ENCODE measurements at places on chromosomes 4 and X.

DNA sequence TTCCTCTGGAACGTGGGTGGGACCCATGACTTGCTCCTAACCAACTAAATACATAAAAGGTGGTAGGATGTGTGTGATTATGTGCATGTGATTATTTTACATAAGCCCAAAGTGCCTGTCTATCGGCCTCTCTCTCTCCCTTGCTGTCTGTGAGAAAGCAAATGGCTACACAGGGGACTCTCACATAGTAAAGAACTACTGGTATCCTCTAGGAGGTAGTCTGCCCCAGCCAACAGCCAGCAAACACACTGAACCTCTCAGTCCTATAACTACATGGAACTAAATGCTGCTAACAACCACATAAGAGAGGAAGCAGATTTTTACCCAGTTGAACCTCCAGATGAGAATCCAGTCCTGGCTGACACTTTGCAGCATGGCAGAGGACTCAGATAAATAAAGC lies 1249.4 kb downstream of the ADGRL3 start:
- no peak for DNase-seq

DNA sequence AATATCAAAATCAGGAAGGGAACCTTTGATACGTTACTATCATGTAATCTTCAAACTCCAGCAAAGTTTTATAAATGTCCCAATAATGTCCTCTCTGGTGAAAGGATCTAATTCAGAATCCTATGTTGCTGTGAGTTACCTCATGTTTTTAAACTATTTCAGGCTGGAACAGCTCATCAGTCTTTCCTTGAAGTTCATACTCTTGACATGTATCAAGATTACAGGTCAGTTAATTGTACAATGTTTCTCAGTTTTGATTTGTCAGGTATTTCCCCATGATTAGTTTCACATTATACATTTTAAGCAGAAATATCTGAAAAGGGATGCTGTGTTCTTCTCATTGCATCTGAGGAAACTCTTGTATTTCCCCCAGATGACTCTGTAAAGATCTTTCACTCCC lies 136.5 kb upstream of the HS3ST1 start:
- no peak for DNase-seq

- no peak for DNase-seq
These were observed 180.7 kb upstream of the TENM3 start for GRCh38 chr4:182062458-182062857.

- no peak for DNase-seq
These were observed 371.8 kb upstream of the GALNTL6 start for GRCh38 chr4:171441300-171441941.

DNA sequence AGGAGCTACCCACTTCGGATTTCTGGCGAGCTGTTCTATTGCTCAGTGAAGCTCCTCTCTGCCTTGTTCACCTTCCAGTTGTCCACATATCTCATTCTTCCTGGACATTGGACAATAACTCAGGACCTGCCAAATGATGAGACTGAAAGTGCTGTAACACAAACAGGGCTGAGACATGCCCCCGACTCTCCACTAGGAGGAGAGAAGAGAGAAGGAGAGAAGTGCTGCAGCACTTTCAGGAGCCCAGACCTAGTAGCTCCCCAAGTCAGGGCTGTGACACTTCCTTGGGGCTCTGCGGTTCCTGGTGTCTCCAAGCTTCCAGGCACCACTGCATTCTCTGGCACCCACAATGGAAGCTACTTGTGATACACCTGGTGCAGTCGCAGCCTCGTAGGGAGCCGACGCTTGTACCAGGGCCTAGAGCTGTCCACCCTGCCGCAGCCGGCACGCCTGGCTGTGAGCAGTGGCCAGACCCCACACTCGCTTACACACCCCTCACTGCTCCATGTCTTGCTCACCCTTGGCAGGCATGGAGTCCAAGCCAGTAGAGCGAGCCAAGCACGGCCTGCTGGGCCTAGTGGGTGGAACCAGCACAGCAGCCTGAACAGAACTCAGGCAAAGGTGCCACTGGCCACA lies 234.9 kb downstream of the TECRL start:
- no peak for DNase-seq

DNA sequence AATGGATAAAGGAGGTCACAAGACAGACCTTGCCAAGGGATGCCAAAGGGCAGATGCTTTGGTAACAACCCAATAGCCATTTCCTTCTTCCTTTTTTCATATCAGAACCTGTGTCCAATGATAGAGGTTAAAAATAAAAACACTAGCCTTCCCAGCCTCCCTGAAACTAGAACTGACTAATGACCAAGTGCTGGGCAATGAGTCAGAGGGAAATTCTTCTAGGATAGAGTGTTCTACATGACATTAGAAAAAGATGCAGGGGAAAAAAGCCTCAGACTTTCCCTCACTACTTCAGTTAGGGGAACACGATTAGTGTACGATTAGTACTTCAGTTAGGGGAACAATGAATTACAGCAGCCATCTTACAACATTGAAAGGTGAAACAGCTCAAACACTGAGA lies 29.3 kb upstream of the FAM47C start:
- DNase-seq = no peak

DNA sequence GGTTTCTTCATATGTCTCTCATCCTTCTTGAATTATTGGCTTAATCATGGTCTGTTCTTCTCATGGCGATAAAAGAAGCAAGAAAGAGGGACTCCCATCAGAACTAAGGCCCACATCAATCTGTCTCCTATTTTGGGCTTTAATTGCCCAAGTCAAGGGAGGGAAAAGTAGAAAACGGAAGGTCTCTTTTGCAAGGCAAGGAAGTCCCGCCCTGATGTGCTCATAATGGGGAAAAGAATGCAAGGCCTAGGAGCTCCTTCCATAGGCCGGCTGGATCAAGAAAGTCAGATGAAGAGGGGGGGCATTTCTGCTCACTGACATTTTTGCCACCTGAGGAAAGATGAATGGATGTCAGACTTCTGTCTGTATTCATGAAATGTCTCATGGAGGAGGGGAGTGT lies 127.7 kb upstream of the RPS6KA3 start:
- no peak for DNase-seq

DNA sequence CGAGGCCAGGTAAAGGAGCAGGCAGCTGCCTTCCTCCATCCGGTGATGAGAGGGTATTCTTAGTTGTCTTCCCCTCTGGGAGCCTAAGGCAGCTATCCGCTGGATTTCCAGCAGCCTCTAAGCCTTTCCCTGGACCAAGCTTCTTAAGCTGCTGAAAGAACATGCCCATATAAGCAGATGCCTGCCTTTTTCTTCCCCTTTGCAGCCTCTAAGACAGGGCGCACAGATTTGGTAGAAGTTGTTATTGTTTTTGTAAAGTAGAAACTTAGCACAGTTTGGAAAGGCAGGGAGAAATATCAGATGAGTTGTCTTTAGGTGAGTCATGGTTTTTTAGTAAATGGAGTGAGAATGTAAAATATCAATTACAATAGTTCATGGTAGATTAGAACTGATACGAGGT lies 210.8 kb downstream of the ARHGAP10 start:
- DNase-seq = no peak

DNA sequence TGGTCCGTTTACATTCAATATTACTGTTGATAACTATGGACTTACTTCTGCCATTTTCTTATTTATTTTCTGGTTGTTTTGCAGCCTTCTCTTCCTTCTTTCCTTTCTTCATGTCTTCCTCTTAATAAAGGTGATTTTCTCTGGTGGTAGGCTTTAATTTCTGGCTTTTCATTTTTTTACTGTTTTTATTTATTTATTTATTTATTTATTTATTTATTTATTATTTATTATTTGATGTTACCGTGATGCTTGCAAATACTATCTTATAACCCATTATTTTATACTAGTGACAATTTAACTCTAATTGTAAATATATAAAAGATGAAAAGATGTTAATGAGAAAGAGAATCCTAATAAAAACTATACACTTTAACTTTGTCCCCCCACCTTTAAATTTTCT lies 112.8 kb downstream of the SPIN3 start:
- DNase-seq = no peak

DNA sequence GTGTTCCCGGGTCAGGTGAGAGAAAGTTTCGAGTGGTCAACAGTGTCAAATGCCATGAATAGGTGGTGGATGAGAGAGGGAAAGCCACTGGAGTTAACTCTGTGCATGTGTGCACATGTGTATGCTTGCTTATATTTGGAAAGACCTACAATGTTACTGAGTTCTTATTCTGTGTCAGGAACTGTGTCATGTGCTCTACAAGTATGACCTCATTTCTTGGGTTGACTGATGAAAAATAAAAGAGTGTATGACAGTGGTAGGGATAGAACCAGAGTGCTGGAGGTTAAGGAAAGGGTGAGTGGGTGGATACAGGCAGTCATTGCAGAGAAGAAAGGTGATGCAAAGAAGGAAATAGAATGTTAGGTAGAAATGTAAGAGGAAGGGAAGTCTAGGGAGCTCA lies 22.1 kb upstream of the DGKK start:
- no peak for DNase-seq

DNA sequence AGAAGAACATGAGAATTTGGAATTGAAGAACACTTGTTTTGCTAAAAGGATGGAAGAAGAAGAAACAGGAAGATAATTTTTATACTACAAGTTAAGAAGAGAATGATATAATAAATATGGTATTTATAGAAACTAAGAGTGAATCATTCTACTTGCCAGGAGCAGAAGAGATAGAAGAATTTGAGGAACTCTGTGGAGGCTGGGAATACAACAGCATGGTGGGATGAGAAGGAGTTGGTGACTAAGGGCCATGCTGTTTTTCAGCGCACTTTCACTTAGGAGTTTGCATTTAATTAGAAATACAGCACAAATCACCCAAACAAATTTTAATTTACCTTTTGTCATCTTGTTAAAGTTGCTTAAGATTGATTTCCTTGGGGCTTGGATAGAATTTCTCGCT lies 20.5 kb downstream of the HADH start:
- DNase-seq = no peak

DNA sequence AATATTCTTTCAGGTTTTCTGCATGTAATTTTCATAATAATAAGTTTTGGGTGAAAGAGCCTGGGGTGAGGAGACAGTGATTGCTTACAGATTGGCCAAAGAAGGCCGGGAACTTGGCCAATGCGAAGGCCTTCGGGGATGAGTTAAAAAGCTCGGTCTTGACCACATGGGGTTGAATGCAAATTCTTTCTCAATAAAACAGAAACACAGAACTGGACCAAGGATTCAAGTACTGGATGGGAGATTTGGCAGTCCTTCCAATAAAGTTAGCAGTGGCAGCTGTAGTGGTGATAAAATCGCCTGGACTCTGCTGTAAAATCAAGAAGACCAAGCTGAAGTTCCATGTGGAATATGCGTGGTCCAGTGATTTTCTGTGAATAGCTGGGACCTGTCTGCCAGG lies 282.2 kb upstream of the KLF3 start:
- no peak for DNase-seq

DNA sequence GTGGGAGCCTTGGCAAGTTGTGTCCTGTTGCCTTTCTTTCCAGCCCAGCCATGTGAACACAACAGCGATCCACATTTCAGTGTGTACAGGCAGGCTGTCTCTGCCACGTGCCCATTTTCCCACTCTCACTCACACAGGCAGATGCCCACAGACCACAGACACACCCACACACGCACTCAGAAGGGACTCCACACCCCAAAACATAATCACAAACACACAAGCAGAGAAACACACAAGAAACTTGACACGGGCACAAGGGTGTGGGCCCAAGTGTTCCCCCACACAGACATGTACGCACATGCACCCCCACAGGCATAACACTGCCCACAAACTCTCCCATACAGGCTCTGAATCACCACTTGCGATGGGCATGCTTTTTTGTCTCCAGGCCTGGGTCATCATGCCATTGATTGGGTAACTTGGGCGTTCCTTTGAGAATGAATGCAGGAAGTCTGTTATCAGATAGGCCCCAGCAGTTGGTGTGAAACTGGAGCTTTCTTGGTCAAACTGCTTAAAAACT lies 84.3 kb downstream of the NBDY start:
- no peak for DNase-seq

Data from GM12891 (cell line).